ENCODE measurements at places on chromosomes 7 and 10.

- DNase-seq = no peak
Observed at GRCh38 chr10:123771877-123772644, 105.9 kb downstream of the GPR26 start.

DNA sequence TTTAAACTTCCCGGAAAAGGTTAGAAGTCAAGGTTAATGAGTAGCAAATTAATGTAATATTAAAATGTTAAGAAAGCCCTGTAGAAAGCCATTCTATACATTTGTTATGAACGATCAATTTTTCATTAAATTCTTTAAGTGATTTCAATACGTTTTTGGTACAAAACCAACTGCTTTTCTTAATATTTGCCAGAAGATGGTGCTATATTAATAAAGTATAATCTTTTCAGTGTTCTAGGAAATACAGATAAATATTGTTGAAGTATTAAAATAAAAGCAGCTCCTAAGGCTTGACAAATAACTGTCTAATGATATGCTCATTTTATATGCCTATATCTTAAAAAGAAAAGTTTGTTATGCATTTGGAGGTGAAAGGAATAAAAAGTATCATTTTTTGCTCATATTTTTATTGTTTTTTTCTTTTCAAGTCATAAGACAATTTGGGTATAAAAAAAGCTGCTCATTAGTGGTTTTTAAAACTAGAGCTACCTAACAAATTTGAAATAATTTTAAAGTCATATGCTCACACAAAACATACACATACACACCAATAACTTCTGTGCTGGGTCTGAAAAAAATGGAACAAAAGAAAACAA is 130.3 kb upstream of the POT1 start:
- no peak for DNase-seq

DNA sequence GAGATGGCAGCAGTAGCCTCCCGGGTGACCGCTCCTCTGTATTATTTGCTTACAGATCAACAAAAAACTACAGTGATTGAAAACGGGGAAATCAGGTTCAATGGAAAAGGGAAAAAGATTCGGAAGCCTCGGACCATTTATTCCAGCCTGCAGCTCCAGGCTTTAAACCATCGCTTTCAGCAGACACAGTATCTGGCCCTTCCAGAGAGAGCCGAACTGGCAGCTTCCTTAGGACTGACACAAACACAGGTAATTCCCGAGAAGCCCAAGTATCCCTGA is 2.2 kb downstream of the DLX6 start:
- DNase-seq = no peak

DNA sequence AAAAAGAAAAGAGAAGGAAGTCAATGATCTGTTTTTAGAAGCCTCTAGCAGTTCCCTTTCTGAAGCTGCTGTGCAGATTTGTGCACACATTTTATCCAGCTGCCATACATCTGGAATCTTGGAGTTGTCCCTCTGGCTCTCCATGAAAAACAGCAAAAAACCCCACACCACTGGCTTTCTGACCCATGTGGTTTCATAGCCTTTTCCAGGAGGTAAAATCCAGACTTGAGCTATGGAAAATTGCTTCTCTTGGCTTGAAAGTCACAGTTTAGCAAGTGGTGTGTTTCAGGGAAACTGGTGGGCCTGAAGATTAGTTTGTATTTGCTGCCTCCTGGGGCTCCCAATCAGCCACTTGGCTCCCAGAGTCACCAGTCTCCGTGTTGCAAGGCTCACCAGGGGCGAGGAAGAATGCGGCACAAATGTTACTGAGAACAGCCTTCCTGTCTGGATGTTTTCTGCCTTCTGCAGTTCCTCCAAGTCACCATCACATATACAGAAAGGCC is 50.1 kb upstream of the ADRB1 start:
- DNase-seq = no peak

DNA sequence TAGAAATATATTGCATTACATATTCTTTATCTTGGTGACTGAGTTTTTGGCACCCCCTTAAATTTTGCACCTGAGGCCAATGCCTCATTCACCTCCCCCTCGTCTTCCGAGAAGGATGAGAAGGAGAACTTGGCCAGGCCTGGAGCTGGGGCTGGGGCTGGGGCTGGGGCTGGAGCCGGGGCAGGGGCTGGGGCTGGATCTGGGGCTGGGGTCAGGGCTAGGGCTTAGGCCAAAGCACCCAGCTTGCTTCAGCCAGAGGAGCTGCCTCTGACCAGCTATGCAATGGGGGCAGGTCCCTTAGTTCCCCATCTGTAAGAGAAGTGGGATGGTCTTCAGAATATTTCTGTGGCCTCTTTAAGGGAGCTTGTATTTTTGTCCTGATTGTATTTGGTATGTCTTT is 3.8 kb upstream of the PRKAG2 start:
- DNase-seq = no peak

Data from GM19239 (cell line).